Stimulated activated CD4-positive, alpha-beta T cell treated with anti-CD3 and anti-CD28 coated beads, Interleukin-4, amount 100 ng/mL, for 1 hour (primary cell): ENCODE measurements at places on chromosomes 12 and 14.

DNA sequence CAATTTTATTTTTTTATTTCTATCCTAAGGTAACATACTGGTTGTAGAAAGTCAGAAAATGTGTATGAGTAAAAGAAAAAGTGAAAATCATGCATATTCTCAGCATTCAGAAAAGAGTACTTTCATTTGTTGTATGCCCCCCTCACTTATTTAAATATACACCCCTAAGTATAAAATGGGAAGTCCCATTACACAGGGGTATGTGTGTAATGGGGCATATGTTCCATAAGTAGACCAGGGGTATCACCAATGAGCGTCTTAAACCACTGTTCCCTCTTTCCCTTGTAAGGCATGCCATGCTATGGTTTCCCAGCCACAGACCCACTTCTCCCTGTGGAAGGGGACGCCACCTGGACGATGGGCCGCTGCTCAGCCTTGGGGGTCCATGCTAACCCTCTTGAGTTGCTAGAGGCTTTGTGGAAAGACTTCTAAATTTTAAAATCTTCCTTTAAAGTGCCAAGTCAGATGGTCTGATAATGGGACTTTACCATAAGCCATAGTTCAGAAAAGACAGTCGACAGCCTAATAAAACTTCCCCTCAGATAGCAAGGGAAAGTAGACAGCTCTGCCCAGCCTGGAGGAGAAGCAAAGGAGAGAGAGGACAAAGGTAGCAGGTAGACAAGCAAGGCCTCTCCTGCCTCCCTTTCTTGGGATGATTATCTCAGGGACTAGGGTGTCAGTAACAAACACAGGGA, 118.2 kb downstream of the ZFP36L1 start:
- DNase-seq = no peak

- no peak for DNase-seq
Measured at GRCh38 chr14:22315336-22315735, 273.7 kb downstream of the DAD1 start.

GRCh38 chr12:100199347-100200149, 1.1 kb upstream of the ACTR6 start:
- peak; percentile 72 for DNase-seq

DNA sequence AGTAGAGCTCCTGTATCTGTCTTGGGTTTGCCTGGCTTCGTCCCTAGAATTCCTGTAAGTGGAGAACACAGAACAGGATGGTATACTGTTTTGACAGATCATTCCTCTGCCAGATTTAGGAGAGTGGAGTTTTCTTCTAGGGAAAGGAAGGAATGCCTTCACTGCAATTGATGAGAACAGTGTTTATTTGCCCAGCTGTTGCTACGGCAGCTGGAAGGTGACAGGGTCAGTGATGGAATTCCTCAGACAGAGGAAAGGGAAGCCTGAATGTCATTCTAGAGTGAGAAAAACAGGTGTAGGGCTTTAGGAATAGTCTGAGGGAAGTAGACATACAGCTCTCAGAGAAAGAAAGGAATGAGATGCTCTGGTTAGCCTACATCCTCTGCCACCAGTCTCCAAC, 11.7 kb downstream of the CSRNP2 start:
- no peak for DNase-seq

DNA sequence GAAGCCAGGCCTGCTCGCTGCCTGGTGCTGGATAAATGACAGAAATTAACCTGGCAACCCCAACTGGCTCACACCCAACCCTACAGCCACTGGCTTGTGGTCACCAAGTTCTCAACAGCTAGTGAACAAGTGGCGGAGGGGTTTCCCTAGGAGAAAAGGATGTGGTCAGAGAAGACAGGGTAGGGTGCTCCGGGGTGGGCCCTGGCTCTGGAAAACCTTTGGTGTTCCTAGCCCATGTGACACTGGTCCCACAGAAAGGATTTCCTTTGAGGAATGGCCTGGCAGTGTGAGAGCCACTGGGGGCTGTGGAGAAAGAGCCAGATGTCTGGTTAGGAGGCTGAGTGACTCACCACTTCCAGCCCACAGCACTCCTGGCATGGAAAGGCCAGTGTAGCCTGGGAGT, 8.7 kb downstream of the SYNE3 start:
- no peak for DNase-seq

DNA sequence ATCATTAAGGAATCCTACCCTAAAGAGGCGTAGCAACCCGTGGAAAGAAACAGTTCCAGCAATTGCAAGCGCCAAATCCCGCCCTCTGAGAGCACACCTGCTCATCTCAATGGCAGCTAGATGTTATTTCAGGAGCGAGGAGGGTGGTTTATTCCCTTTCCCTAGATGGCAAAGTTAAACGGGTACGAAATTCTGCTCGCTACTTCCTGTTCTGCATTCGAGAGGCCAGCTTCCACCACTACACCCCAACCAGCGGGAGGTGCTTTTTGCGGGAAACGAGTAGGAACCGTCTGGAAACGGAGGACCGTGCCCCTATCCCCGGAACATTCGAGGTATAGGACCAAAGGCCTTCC, 536 bp downstream of the VPS29 start:
- DNase-seq = peak; percentile 17

DNA sequence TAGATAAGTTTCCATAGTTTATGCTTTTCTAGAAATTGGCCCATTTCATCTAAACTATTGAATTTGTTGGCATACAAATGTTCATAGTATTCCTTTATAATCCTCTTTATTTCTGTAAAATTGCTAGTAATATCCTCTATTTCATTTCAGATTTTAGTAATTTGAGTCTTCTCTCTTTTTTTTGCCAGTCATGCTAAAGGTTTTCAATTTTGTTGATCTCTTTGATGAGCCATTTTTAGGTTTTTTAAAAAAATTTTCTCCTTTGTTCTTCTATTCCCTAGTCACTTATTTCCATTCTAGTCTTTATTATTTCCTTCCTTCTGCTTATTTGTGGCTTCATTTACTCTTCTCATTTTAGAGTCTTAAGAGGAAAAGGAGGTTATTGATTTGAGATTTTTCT, 19.4 kb upstream of the PPM1A start:
- DNase-seq = no peak

GRCh38 chr14:66629499-66629898, 121.6 kb downstream of the GPHN start:
- no peak for DNase-seq

DNA sequence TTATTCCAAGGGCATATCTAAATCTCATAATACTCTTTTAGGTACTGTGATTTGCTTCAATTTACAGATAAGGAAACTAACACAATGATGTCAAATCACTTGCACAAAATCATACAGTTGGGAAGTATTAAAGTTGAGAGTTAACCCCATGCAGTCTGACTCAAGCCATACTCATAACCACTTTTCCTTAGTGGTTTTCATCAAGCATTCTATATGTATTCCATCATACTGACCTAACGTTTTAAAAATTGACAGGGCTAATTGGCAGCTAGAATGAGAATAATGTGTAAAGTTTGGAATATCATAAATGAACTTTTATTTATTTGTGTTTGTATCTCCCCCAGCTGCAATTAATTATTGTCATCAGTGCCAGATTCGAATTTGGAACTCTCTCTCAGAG, 20.9 kb downstream of the PUS7L start:
- no peak for DNase-seq
